ENCODE measurements at places on chromosomes 7 and 10.

GRCh38 chr10:71812016-71812912, 38.8 kb downstream of the PSAP start:
- peak; percentile 96 for DNase-seq
- H3K4me3 ChIP-seq: no peak overlapping the region
- H3K27ac ChIP-seq: no peak overlapping the region
- H3K4me1 ChIP-seq: peaks cover 7% of the 10 kb centered on the region
- peaks cover 15% of the 10 kb centered on the region for H3K36me3 ChIP-seq

DNA sequence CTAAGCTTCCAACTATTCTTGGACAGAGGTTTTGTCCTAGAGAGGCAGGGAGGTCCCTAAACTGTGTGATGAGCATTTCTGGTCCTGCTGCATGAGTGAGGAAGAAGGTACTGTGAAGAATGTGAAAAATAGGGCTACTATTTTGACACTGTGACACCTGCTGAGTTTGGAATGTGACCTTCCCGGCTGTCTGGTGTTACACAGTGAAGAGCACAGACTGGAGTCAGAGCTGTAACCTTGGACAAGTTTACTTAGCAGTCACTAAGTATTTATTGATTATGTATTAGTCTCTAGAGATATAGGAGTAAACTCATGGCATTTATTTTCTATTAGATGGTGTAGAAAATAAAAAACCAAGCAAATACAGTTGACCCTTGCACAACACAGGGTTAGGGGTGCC, 12.3 kb downstream of the GOLGA7B start:
- H3K4me3 ChIP-seq: no peak overlapping the region
- H3K4me1 ChIP-seq: no peaks in the 10 kb centered on the region
- no peaks in the 10 kb centered on the region for H3K27me3 ChIP-seq
- no peak for DNase-seq

- no peak overlapping the region for H3K27ac ChIP-seq
- no peaks in the 10 kb centered on the region for H3K4me1 ChIP-seq
- H3K4me3 ChIP-seq: no peak overlapping the region
- no peaks in the 10 kb centered on the region for H3K36me3 ChIP-seq
These were observed 57.9 kb downstream of the MGMT start for GRCh38 chr10:129524936-129525335.

GRCh38 chr7:87111877-87112276, 40.4 kb upstream of the DMTF1 start:
- H3K27ac ChIP-seq: no peak overlapping the region
- H3K4me1 ChIP-seq: no peaks in the 10 kb centered on the region
- DNase-seq: no peak
- H3K4me3 ChIP-seq: no peak overlapping the region
- H3K27me3 ChIP-seq: no peaks in the 10 kb centered on the region
- H3K36me3 ChIP-seq: no peaks in the 10 kb centered on the region

- no peaks in the 10 kb centered on the region for H3K4me1 ChIP-seq
- DNase-seq: no peak
- H3K27ac ChIP-seq: no peak overlapping the region
- H3K27me3 ChIP-seq: no peaks in the 10 kb centered on the region
These were observed 12.6 kb upstream of the GDF10 start for GRCh38 chr10:47287365-47287802.

DNA sequence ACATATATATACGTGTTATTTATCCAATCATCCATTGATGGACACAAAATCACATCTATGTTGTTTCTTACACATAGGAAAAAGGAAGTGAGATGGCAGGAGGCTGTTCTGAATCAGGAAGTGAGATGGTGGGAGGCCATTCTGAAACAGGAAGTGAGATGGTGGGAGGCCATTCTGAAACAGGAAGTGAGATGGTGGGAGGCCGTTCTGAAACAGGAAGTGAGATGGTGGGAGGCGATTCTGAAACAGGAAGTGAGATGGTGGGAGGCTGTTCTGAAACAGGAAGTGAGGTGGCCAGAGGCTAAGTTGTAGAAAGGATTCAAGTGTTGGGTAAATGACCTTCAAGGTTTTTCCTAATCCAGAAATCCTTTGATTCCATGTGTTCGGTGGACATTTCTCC, 921.5 kb downstream of the TYW1 start:
- no peaks in the 10 kb centered on the region for H3K27me3 ChIP-seq
- H3K27ac ChIP-seq: no peak overlapping the region
- no peaks in the 10 kb centered on the region for H3K4me1 ChIP-seq
- no peaks in the 10 kb centered on the region for H3K36me3 ChIP-seq
- no peak overlapping the region for H3K4me3 ChIP-seq
- no peak for DNase-seq

DNA sequence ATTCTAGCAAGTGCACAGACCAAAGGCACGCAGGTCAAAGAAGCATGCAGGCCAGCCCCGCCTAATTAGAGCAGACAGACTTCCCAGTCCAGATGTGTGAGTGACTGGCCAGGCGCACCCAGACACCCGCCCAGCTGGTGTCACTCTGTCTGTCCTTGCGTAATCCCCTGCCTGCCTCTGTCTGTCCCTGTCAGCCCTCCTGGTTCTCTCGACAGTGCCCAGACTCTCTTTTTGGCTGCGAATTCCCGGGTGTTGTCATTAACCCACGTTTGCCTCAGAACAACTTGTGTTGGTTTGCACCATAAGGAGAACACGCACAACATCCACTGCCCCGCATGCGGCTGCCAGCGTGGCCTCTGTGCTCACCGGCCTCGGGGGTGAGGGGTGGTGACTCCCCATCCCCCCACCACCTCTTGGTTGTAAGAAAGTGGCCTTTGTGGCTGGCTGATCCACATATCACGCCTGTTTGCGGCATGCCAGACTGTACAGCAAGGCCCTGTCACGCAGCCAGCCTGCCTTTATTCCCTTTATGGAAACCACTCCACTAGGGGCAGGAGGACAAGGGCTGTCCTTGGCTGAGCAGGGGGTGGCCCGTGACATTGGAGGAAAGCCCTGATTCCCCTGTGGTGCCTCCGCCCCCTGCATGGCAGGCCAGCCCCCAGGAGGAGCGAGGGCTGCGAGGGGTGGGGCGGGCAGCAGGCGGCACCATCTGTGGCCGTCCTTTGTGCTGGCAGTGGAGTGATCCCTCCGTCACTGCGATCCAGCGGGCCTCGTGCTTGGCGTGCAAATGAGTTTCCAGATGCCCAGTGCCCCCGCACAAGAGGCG, 72.8 kb upstream of the PPIF start:
- no peaks in the 10 kb centered on the region for H3K27me3 ChIP-seq
- peak; percentile 84 for DNase-seq
- no peaks in the 10 kb centered on the region for H3K36me3 ChIP-seq
- H3K27ac ChIP-seq: peak overlapping the region; percentile 71
- H3K4me3 ChIP-seq: no peak overlapping the region

- no peaks in the 10 kb centered on the region for H3K36me3 ChIP-seq
- H3K27ac ChIP-seq: no peak overlapping the region
- H3K4me3 ChIP-seq: no peak overlapping the region
- H3K4me1 ChIP-seq: no peaks in the 10 kb centered on the region
- no peak for DNase-seq
These were observed 45.5 kb downstream of the GTF2IRD1 start for GRCh38 chr7:74498996-74499834.

DNA sequence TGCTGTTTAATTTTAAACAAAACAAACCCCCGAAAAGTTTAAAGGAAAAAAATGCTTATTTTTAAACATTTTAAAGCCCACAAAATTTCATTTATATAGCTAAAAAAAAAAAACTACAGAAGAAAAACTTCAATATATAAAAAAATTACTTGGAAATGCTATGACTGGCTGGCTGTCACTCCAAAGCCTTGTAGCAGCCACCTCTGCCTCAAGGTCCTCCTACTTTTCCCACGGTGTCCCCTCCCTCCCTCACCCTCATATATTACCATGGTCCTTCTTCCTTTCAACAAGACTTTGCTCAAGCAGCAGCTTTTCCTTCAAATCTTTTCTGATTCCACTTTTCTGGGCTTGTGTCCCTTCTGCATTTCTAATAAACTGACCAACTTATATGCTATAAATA, 122.0 kb downstream of the TPK1 start:
- no peaks in the 10 kb centered on the region for H3K4me1 ChIP-seq
- no peaks in the 10 kb centered on the region for H3K27me3 ChIP-seq
- no peak for DNase-seq
- H3K36me3 ChIP-seq: no peaks in the 10 kb centered on the region
- no peak overlapping the region for H3K27ac ChIP-seq
- no peak overlapping the region for H3K4me3 ChIP-seq

DNA sequence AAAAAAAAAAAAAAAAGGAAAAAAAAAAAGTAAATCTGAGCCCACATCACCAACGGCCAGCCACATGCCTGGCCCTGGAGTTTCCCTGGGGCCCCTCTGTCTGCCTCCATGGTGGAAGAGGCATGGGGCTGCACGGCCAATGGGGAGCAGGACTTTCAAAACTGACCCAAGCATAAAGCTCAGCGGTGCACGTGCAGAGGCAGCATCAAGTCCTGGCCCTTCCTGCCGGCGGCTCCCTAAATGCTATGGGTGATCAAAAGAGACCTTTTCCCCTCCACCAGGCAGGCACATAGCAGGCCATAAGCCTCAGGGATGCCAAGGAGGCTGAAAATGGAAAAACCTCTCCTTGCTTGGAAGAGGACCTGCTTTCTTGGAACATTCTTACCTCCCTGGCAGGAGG, 94.3 kb downstream of the OAT start:
- no peaks in the 10 kb centered on the region for H3K4me1 ChIP-seq
- no peak overlapping the region for H3K4me3 ChIP-seq
- H3K27ac ChIP-seq: no peak overlapping the region
- DNase-seq: no peak
- H3K27me3 ChIP-seq: no peaks in the 10 kb centered on the region
- no peaks in the 10 kb centered on the region for H3K36me3 ChIP-seq

- no peaks in the 10 kb centered on the region for H3K27me3 ChIP-seq
- no peak for DNase-seq
- no peaks in the 10 kb centered on the region for H3K4me1 ChIP-seq
- H3K36me3 ChIP-seq: peaks cover 50% of the 10 kb centered on the region
- H3K4me3 ChIP-seq: no peak overlapping the region
These were observed 17.4 kb downstream of the BNIP3 start for GRCh38 chr10:131964298-131964697.

DNA sequence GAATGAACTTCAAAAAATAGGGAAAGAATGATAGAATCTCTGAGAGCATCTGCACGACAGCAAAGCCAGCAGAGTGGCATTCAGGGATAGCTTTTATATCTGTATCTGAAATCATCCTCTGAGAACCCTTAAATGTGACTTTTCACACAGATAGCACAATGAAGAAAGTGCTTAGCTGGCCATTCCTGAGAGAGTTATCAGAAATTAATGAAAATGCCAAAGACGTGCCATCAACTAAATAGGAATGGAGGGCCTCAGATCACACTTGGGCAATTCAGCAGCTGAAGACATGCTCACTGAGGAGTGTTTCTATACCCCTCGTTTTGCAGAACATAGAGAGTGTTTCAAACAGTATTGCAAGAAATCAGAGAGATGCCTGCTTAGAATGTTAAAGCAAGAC, 51.6 kb downstream of the AKR1B1 start:
- H3K4me3 ChIP-seq: no peak overlapping the region
- H3K27ac ChIP-seq: no peak overlapping the region
- DNase-seq: no peak
- H3K4me1 ChIP-seq: no peaks in the 10 kb centered on the region
- H3K27me3 ChIP-seq: no peaks in the 10 kb centered on the region

DNA sequence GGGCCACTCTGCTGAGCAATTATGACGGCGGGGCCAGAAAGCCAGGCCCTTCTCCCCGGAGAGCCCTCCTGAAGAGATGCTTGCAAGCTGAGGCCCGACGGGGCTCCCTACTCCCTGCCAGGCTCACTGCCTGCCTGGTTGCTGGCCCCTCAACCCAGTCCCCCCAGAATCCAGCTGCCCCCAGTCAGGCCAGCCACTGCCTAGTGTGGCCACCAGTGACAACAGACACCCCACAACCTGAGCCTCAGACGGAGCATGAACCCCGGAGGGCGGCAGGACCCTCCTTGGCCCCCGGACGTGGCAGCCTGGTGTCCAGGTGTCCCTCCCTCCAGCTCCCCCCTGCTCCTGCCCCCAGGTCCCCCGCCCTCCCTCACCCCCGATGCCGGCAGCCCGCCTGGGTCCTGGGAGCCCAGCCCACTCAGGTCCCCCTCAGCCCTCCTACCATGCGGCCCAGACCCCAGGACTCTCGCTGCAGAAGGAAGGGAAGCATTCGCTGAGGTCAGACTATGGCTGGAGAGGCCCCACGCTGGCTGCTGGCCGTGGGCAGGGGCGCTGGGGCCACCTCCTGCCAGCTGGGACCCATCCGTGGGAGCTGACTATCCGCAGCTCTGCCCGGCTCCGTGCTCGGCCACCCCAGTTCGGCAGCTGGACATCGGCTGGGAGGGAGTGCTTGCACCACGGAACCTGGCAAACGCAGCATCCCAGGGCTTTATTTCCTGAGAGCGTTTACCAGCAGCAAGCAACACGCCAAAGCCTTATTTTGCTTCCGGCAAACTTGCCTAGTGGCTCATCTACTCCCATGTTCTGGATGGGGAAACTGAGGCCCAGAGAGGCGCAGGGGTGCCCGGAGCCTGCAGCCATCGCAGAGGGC, 89.8 kb downstream of the UNCX start:
- no peak for DNase-seq
- no peaks in the 10 kb centered on the region for H3K27me3 ChIP-seq
- H3K4me1 ChIP-seq: no peaks in the 10 kb centered on the region
- no peaks in the 10 kb centered on the region for H3K36me3 ChIP-seq

DNA sequence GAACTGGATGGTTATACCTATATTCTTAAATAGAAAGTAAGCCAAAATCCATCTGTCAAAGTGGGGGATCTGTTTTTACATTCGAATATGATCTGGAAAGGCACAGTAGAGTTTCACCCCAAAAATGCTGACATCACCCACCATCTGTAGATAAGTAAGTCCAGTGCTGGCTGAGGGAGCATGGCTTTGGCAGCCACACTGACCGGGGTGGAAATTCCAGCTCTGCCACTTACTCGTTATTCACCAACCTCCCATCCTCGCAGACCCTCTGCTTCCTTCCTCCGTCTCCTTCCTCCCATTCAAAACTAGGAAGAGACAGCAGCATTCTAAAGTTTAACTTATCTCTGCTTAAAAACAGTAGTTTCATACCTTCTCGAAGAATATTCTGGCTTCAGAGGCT, 84.9 kb upstream of the GATA3 start:
- peaks cover 4% of the 10 kb centered on the region for H3K4me1 ChIP-seq
- no peak for DNase-seq
- H3K36me3 ChIP-seq: peaks cover 4% of the 10 kb centered on the region
- H3K27ac ChIP-seq: no peak overlapping the region
- no peaks in the 10 kb centered on the region for H3K27me3 ChIP-seq
- H3K4me3 ChIP-seq: no peak overlapping the region

GRCh38 chr10:72688208-72688651, 3.7 kb upstream of the MCU start:
- H3K4me1 ChIP-seq: peaks cover 2% of the 10 kb centered on the region
- H3K27me3 ChIP-seq: no peaks in the 10 kb centered on the region
- no peak for DNase-seq
- peak overlapping the region; percentile 62 for H3K27ac ChIP-seq

GRCh38 chr7:93856323-93856722, 34.2 kb downstream of the TFPI2 start:
- no peaks in the 10 kb centered on the region for H3K36me3 ChIP-seq
- H3K27me3 ChIP-seq: no peaks in the 10 kb centered on the region
- no peaks in the 10 kb centered on the region for H3K4me1 ChIP-seq
- H3K27ac ChIP-seq: no peak overlapping the region
